ENCODE measurements at places on chromosomes 2 and 18. TPM values are rescaled to one million over a fixed set of nuclear protein-coding genes. Genes with fewer than 3 reads are reported as not detected.

Gene KCNE4
- total RNA-seq: 1.0 TPM

GRCh38 chr18:74573053-74573452 lies 24.6 kb upstream of the ZNF407 start:
- no peak for DNase-seq

DNA sequence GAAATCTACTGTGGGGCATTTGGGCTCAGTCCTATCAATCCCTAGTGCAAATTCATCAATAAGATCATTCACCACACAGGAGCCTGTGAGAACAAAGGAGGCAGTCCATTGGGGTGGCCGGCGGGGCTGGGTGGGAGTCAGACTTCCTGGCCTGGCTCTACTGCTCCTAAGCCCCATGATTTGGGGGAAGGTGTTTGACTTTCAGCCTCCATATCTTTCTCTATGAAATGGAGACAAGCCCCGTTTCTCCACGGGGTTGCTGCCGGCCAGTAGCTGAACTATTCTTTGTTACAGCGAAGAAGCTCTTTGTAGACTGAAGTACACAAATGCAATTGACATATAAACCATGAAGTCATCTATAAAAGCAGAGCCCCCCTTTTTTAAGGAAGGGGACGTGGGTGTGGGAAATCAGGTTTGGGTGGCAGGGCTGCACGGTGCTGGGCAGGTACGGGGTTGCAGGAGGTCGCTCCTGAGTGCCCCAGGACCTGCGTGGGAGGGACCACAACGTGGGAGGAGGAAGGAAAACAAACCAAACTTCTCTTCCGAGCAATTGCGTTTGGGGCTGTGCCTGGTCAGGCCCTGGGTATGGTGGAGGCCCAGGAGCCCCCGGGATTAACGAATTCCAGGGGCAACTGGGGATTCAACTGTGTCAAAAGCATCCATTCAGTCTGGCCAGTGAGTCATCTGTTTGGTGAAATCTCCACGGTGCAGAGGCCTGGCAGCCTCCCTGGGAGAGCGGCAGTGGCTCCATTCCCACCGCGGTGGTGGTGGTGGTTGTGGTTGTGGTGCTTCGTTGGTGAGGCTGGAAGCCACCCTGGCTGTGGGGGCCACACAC lies 18.2 kb downstream of the FBLN7 start:
- no peak for DNase-seq

DNA sequence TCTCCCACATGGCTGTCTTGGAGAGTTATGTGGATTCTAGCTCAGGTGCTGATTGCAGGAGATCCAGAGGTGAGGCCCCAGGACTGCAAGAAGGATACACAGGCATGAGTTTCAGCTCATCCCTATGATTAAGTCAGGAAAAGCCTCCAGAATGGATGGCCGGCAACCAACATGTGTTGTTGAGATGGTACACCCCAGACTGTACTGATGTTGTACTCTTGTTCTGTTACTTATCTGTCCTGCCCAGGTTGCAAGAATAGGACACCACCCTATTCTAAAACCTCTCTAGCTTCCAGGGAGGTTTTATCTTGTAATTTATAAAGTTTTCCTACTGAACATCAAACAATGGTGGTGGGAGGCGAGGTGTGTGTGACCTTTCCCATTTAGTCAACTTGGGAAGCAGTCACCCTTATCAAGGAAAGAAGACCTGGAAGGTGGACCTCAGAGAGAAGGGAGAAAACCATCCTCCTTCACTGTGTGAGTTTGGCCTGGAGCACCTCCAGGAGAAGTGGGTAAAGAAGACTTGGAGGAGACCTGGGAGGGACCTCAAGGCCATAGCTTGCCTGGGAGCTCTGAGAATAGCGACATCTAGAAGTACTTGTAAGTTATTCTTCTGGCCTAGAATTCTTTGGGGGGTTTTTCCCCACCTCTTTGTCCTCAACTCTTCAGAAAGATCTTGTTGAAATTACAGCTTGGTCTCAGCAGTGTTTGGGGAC lies 8.6 kb downstream of the FAM124B start:
- DNase-seq: no peak

Gene VPS54
- total RNA-seq: 23.9 TPM

- no peak for DNase-seq
Measured at GRCh38 chr2:164213916-164214315, 407.4 kb downstream of the GRB14 start.

Gene ABCB11
- not detected for total RNA-seq

DNA sequence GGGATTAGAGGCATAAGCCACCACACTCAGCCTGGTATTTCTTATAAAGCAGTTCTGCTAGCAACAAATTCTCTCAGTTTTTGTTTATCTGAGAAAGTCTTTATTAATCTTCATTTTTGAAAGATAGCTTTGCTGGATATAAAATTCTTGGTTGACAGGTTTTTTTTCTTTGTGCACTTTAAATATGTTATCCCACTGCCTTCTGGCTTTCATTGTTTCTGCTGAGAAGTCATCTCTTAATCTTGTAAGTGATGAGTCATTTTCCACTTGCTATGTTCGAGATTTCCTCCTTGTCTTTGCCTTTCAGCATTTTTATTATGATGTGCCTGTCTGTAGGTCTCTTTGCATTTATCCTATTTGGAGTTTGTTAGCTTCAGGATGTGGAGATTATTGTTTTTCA lies 5.9 kb upstream of the ELAC1 start:
- no peak for DNase-seq

Gene DYSF
- 3.7 TPM for total RNA-seq

GRCh38 chr18:60017371-60017770 lies 117.6 kb downstream of the PMAIP1 start:
- no peak for DNase-seq

DNA sequence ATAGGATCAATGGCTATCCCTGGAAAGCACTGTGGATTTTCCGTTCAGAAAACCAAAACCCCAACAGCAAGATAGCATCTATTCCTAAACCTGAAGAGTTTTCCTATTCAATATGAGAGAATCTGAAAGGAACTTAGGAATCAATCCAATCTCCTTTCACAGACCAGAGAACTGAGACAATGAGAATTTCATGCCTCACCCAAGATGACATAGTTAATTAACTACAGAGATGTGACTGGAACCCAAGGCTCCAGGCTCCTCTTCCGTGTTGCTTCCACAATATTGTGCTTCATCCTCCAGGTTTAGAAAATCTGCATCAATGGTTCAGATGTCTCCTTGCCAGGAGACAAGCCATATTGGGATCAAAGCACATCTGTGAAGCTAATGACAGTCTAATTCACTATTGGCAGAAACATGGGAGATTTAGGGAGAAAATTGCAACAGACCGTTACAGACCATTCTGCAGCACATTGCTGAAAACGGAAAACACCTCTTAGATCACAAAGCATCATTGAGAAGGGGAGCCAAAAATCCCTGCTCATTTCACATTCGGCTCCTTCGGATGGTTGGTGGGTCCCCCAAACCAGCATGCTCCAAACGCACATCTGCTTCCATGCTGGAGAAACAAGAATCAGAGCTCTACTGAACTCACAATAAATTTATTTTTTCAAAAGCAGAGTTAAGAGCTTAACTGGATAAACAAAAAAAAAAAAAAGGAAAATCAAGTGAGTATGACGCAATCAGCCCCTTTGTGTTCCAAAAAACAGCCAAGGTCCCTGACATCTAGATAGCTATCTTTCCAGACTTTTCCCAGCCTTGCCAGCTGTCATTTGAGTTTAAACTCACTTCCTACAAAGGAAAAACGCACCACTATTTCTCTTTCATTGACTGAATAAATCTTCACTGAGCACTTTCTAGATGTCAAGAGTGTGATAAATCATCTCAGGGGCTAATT lies 290.3 kb downstream of the C1D start:
- no peak for DNase-seq

GRCh38 chr2:16245481-16246054 lies 305.2 kb downstream of the MYCN start:
- DNase-seq: no peak

DNA sequence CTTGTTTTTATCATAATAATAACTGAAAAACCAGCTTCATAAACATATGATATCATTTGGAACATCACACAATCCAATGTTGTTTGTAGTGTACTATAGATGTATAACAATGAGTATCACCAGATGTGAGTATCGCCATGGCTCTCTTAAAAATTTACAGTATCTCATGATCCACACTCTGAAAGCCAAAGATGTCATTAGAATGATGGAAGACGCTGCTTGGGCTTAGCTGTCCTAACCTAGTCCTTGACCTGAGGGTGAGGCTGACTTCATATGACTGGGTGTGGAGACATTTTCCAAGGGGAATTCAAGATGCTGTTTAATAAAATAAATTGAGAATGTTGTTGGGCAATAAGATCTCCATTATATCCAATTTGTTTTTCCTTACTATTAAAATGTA lies 242.6 kb downstream of the RIT2 start:
- DNase-seq: no peak

Gene ALPP
- total RNA-seq: not detected

- no peak for DNase-seq
Measured at GRCh38 chr2:74441170-74441689, 507 bp downstream of the RTKN start.
